Globus pallidus (tissue), 1 donor: ENCODE measurements at places on chromosomes 13 and 19.

- DNase-seq, result no peak
Measured at GRCh38 chr19:3618811-3619630, 7.6 kb downstream of the CACTIN start.

DNA sequence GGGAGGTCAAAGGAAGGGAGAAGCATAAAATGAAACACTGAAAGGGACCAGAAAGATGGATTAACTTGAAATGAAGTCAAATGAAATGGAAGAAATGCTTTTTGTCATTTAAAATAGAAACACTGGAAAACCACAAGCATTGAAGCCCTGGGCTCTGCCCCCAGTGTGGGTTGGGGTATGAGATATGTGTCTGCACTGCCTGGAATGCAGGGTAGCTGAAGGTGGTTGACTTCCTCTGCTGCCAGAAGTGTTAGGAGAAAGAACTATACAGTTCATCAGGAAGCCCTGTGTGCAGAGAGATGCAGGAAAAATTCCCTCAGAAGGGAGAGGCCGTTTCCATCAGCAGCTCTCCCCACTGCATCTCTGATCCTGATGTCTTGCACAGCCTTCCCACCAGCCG, 69.2 kb downstream of the DHRS12 start:
- no peak for DNase-seq

DNA sequence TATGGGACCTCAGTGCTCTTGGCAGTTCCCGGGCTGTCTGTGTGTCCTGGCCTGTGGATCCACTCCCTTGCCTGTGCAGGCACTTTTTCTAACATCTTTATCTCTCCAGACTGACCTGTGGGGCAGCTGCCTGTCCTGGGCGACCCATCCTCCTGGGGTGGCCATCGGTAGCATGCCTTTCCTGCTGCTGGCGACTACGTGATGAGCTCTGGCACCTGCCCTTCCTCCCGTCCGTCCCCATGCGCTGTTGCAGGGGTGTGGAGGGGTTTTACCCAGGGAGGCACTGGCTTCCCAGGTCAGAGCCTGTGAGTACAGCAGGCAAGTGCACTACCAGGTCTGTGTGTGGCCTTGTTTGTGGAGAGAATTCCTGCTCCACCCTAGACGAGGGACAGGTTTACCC, 93.3 kb downstream of the KDM4B start:
- DNase-seq, result no peak

DNA sequence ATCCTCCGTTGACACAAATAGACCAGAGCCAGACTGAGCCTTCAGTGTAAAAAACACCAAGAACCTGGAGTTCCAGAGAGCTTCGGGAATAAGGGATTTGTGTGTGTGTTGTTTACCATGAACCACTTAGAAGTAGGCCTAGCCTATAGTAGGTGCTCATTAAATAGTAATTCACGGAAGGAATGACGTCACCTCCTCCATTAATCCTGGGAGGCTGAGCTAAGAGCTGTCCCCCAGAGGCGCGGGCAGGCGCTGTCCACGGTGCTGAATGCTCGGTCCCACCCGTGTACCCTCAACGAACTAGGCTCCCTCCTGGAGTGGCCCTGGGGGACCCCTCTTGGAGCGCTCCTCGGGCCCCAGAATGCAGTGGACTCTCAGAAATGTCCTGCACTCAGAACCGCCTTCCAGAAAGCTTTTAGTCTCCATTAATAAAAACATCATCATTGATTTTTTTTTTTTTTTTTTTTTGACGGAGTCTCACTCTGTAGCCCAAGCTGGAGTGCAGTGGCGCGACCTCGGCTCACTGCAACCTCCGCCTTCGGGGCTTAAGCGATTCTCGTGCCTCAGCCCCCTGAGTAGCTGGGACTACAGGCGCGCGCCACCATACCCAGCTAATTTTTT, 6.5 kb downstream of the UNC13A start:
- no peak for DNase-seq

- DNase-seq, result no peak
Measured at GRCh38 chr13:112965573-112966115, 3.4 kb upstream of the MCF2L start.

GRCh38 chr13:27014406-27015359, 156.9 kb downstream of the USP12 start:
- no peak for DNase-seq

DNA sequence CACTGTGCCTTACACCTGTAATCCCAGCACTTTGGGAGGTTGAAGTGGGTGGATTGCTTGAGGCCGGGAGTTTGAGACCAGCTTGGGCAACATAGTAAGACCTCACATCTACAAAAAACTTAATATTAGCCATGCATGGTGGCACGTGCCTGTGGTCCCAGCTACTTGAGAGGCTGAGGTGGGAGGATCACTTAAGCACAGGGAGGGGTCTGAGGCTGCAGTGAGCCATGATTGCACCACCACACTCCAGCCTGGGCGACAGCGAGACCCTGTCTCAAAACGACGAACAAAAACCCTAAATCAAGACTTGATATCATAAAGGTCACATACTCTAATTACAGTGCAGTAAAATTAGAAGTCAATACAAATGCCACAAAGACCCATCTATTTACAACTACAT, 17.4 kb downstream of the SLC7A9 start:
- no peak for DNase-seq

- no peak for DNase-seq
Measured at GRCh38 chr19:48780631-48781391, 25.5 kb downstream of the FGF21 start.

DNA sequence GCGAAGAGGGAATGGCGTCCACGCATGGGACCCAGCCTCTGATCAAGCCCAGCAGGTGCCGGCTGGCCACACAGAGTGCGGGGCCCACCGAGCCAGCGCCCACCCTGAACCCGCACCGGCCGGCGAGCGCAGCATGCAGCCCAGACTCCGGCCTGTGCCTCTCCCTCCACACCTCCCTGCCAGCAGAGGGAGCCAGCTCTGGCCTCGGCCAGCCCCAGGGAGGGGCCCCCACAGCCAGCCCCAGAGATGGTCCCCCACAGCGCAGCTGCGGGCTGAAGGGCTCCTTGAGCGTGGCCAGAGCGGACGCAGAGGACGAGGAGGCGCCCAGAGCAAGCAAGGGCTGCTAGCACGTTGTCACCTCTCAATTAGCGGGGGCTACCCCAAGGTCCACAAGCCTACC, 904.5 kb downstream of the SLITRK6 start:
- DNase-seq, result no peak

GRCh38 chr13:113034451-113035212, 65.6 kb downstream of the MCF2L start:
- DNase-seq, result peak; percentile 63

DNA sequence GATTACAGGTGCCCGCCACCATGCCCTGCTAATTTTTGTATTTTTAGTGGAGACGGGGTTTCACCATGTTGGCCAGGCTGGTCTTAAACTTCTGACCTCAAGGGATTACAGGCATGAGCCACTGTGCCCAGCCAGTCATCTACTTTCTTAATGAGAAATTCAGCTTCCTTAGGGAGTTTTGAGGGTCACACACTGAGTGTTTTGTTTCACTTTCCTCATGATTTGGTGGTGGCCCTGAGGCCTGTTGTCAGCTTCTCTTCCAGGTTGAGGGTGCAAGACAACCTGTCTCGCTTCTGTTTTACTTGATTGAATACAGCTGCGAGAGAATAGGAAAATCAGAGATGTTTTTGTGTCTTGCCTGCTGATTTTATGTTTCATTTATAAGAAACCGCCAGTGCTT, 9.9 kb downstream of the FRY start:
- DNase-seq, result no peak

DNA sequence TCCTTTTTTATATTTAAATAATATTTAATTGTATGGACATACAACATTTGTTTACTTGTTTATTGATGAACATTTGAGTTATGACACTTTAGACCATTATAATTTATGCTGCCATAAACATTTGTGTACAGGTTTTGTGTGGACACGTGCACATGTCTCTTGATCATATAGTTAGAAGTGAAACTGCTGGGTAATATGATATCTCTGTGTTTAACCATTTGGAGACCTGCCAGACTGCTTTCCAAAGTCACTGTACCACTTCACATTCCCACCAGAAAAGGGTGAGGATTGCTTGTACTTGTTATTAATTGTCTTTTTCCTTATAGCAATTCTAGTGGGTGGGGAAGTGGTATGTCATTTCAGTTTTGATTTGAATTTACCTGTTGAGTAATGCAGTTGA, 145.6 kb upstream of the KLHL1 start:
- DNase-seq, result no peak

- DNase-seq, result no peak
Measured at GRCh38 chr19:33063356-33063752, 1.3 kb downstream of the RHPN2 start.

- DNase-seq, result no peak
Measured at GRCh38 chr13:43924549-43925245, 45.0 kb downstream of the LACC1 start.

GRCh38 chr13:93926425-93926824, 553.1 kb downstream of the DCT start:
- DNase-seq, result no peak

DNA sequence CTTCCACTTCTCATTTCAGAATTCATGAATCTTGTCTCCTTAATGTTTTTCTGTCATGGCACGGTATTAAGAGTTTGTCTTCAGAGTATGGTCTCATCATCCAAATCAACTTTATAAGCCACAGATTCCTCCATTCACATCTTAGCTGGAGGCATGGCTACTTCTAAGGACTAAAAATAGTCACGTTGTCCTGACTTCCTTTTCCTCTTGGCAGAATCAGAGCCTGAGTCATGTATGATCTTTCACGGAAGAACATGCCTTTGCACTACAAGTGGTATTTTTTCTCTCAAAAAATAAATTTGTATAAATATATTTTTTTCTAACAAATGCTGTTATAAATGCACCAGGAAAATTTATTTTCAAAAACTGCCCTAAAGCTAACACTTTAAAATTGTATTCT, 71.4 kb downstream of the ALOX5AP start:
- no peak for DNase-seq

DNA sequence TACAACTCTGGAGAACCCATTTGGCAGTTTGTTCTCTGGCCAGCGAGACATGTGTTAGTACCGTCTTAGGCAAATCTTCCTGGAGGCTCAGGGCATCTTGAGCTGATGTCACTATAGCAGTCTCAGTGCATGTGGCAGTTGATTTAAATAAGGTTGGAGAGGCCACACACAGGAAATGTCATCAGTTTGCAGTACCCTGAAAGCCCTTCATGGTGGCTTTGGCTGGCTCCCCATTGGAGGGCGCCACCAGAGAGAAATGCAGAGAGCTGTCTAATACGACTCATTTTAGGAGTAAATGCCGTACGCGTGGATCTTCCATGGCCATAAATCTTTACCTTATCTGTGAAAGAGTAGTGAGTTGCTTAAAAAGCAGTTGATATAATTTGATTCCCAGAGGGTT, 163.1 kb downstream of the STK24 start:
- no peak for DNase-seq

- no peak for DNase-seq
Measured at GRCh38 chr19:5925830-5926427, 11.9 kb downstream of the CAPS start.

DNA sequence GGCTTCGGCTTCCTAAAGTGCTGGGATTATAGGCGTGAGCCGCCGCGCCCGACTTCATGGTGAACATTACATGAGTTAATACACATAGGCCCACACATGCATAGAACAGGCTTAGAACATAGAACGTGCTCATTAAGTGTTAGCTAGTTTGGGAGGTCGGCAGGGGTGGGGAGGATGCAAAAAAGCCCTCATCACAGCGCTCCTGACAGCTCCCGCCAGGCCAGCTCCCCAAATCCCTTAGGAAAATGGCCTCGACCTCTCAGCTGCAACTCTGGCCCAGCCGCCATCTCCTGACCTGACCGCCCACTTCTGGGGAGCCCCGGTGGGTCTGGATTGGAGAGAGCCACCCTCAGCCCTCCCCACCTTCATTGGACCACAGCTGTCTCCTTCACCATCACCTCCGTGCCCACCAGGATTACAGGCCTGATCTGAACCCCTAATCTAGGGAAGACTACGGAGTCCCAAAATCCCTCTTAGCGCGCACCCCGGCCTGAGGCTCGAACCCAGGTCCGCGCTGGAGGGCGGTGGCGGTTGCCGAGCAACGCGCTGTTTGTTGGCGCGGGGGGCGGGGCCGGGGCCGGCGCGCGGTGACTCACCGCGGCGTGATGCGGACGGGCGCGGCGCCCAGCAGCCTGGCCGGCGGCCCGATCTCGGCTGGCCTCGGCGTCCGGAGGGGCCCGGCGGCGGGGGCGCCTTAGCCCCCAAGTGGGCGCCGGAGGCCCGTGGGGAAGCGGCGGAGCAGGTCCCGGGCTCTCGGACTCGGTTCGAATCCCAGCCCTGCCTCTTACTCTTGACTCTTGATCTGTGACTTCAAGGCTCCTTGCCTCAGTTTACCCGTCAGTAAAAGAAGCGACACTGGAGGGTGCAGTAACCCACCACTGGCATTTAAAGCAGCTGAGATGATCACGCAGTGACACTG, 26.7 kb upstream of the NANOS3 start:
- DNase-seq, result peak; percentile 72

- peak; percentile 14 for DNase-seq
Measured at GRCh38 chr19:41626877-41627276, at the start of gene CEACAM4. Gene CEACAM4 (minus strand): TSS chr19:41627074. CDS start chr19:41626963, 111 bp downstream.

GRCh38 chr13:105908586-105908985, 626.9 kb downstream of the EFNB2 start:
- DNase-seq, result no peak

DNA sequence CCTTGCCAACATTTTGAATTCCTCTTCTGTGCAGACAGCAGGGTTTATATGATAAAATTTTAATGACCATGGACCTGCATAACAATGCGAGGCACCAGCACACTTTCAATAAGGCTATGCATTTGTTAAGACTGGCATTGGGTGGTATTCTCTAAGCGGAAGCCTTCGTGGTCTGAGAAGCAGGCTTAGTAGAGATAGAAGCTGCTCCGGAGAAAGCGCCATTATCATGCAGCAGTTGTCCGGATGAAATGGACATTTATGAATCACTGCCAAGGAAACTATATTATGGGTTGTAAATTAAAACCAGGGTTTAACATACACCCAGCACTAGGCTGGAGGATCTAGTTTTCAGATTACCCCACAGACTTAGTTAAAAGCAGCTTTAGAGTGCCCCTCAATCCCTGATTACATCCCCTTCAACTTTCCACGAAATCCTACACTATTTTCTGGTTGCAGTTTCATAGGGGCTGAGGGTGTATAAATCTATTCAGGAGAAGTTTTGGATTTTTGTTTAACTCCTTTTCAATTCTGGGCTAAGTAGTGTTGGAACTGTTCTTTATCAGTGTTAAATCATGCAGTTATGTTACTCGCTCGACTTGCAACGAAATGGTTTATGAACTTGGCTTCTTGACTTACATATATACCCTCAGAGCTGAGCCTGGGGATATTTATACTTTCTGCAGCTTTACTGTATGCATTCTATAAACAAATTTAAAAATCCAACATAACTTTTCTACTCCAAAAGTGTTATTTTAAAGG, 193.3 kb downstream of the PCDH9 start:
- DNase-seq, result peak; percentile 74

GRCh38 chr19:10884274-10884673, 12.9 kb downstream of the CARM1 start:
- no peak for DNase-seq

- DNase-seq, result no peak
Measured at GRCh38 chr19:42196011-42197001, 21.2 kb downstream of the DEDD2 start.

DNA sequence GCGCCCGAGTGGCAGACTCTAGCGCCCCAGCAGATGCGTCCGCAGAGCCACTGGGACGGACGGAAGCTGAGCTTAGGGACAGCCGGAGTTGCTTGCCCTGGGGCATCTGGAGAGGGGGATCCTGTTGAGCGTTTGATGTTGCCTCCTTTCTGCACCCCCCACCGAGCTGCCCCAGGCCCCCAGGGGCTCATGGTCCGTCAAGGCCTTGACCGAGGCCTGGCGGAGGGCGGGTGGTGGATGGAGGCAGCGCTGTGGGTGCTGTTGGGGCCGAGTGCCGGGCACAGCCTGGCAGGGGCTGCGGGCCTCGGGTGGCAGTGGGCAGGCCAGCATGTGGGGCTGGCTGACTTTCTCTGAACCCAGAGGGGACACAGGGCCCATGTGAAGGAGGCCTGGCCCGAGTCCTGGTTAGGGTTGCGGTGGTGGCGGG, 2.7 kb downstream of the CSNK1G2 start:
- no peak for DNase-seq
